ENCODE measurements at places on chromosomes 2 and 18. TPM values are rescaled to one million over a fixed set of nuclear protein-coding genes. Genes with fewer than 3 reads are reported as not detected.

DNA sequence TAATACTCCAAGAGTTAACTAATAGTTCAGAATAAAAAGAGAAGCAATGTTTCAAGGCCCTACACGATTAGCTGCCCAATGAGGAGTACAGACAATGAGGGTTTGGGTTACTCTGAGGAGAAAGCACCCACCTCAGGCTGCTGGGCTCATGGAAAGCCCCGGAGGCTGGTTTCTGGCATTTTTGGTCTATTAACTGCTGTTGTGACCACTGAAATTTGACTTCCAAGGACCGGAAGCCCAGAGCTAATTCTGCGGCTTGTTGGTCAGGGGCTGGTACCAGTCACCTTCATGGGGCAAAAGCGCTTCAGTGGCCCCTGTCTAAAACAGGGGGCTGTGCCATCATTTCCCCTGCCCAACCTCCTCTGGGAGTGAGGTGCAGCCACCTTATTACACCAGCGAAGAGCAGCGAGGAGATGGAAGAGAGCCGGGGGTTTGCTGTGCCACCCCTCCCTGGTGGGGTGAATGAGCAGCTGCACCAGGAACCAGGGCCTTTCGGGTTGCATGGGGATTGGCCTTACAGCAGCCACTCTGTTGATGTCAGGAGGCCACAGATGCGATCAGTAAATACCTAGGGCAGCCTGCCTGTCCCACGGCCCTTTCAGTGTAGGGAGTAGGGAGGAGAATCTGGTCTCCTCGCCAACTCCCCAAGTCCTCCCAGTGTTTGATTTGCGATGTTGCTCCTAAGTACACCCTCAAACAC lies 131.3 kb downstream of the CELF4 start:
- DNase-seq: no peak

- DNase-seq: peak; percentile 67
Observed at GRCh38 chr2:12718015-12718671, 1.4 kb downstream of the TRIB2 start.

Gene PPIG
- 35.2 TPM for total RNA-seq

Gene FLACC1
- total RNA-seq: 2.3 TPM

Gene COL5A2
- total RNA-seq: 787 TPM

DNA sequence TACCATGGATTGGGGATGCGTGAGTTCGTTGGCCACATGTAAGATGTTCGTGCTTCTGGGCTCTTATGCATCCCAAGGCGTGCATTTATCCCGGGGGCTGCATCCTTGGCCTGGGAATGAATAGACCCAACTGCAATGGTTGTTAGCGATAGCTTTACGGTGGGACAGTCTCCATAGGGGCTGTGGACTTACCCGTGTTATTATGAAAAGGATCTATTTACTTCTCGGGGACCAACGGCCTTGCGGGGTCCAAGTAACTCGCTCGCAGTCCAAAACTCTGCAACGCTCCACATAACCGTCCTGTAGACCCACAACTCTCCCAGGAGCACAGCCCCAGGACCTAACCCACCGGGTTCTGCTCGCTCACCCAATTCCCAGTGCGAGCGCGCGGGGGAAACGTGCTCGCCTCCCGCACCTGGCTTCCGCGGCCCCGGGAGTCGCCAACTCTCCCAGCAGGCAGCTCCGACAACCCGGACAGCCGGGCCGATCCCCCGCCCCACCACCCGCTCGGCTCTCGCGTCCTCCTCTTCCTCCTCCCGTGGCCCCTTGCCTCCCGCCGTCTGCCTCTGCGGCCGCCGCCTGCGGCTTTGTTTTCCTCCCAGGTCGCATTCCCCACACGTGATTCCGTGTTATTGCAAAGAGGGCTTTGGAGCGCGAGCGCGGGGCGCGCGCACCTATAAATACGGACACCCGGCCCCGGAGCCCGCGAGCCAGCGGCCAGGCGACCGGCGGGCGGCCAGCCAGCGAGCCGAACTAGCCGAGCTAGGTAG lies at the start of gene CABLES1:
TSS of gene CABLES1 (plus strand) at position 706 of the 770 bp plus-strand sequence. CDS start 278 bp downstream, outside the sequence.
- DNase-seq: peak; percentile 77
